Stimulated activated CD4-positive, alpha-beta T cell treated with anti-CD3 and anti-CD28 coated beads, Interleukin-12 subunit alpha, Interleukin-12 subunit beta, amount 100 ng/mL, for 24 hours (primary cell): ENCODE measurements at places on chromosomes 1 and 21.

DNA sequence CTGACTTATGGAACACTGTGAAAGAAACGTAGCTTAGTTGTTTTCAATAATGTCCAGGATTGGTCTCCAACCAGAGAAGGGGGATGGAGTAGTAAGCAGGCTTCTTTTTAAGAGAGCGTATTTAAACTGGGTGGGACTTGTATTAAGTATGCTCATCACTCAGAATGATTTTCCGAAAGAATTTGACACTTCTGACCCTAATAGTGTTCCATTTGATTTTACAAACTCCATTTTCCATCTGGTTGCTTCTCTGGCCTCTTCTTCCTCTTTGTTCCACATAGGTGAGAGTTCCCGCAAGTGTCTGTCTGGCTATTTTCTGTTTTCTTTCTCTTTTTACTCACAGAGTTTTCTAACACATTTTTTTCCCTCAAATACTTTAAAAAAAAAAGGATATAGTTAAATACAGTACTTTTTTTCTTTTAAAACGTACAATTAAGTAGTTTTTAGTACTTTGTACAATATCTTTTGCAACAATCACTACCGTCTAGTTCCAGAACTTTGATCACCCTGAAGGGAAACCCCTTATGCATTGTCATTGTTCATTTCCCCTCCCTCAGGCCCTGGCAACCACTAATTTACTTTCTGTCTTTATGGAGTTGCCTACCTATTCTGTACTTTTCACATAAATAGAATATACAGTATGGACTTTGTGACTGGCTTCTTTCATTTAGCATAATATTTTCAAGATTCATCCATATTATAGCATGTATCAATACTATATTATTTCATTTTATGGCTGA is 67.0 kb downstream of the RASAL2 start:
- DNase-seq = no peak

- DNase-seq = no peak
These were observed 15.3 kb downstream of the GABPA start for GRCh38 chr21:25750085-25750484.

GRCh38 chr1:94719926-94720793 is 100.0 kb upstream of the SLC44A3 start:
- no peak for DNase-seq

GRCh38 chr1:231887866-231888265 is 261.3 kb downstream of the DISC1 start:
- DNase-seq = no peak

DNA sequence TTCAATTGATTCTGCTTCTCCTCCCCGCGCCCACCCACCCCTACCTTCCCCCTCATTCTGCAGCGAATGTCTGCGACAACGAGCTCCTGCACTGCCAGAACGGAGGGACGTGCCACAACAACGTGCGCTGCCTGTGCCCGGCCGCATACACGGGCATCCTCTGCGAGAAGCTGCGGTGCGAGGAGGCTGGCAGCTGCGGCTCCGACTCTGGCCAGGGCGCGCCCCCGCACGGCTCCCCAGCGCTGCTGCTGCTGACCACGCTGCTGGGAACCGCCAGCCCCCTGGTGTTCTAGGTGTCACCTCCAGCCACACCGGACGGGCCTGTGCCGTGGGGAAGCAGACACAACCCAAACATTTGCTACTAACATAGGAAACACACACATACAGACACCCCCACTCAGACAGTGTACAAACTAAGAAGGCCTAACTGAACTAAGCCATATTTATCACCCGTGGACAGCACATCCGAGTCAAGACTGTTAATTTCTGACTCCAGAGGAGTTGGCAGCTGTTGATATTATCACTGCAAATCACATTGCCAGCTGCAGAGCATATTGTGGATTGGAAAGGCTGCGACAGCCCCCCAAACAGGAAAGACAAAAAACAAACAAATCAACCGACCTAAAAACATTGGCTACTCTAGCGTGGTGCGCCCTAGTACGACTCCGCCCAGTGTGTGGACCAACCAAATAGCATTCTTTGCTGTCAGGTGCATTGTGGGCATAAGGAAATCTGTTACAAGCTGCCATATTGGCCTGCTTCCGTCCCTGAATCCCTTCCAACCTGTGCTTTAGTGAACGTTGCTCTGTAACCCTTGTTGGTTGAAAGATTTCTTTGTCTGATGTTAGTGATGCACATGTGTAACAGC is 339.9 kb downstream of the NTNG1 start:
- DNase-seq = no peak

GRCh38 chr1:200627575-200628222 is 7.1 kb upstream of the KIF14 start:
- DNase-seq = no peak

- no peak for DNase-seq
These were observed 87.2 kb upstream of the RALGPS2 start for GRCh38 chr1:178637841-178638240.

DNA sequence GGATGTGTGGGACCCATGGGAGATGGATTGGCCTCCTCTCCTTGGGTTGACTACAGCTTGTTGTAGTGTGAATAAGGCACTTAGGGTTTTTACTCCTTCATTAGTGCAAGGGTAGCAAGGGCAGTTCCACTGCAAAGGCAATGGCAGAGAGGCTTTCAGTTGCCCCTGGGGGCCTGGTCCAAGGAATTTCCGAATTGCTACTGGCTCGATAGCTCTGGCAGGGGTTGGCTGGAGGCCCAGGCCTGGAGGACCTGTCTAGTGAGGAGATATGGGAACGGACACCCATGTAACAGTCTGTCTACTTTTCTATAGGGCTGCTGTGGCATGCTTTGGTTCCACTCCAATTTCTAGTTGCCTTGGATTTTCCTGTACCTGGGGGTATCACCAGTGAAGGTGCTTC is 218.9 kb upstream of the C1orf105 start:
- no peak for DNase-seq

GRCh38 chr1:213419401-213420030 is 368.5 kb downstream of the RPS6KC1 start:
- no peak for DNase-seq

DNA sequence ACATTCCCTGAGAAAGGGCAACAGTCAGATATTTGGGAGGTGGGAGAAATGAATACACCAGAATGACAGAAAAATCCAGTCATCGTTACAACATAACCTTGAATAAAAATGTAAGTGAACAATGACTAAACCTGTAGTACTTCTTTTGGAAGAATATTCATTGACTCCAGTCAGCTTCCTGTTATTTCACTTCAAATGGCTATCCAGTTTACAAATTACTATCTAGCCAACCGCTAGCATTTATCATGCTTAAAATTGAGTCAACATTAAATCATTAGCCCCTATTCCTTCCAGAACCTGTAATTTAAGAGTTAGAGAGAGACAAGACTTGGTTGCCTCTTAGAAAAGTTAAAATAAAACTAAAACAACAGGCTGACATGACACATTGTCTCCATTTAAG is 33.6 kb downstream of the WLS start:
- DNase-seq = no peak
